ENCODE measurements at places on chromosomes 6 and 20.
A peak's percentile ranks its signal among the peaks of the same experiment; 100 is the strongest.

DNA sequence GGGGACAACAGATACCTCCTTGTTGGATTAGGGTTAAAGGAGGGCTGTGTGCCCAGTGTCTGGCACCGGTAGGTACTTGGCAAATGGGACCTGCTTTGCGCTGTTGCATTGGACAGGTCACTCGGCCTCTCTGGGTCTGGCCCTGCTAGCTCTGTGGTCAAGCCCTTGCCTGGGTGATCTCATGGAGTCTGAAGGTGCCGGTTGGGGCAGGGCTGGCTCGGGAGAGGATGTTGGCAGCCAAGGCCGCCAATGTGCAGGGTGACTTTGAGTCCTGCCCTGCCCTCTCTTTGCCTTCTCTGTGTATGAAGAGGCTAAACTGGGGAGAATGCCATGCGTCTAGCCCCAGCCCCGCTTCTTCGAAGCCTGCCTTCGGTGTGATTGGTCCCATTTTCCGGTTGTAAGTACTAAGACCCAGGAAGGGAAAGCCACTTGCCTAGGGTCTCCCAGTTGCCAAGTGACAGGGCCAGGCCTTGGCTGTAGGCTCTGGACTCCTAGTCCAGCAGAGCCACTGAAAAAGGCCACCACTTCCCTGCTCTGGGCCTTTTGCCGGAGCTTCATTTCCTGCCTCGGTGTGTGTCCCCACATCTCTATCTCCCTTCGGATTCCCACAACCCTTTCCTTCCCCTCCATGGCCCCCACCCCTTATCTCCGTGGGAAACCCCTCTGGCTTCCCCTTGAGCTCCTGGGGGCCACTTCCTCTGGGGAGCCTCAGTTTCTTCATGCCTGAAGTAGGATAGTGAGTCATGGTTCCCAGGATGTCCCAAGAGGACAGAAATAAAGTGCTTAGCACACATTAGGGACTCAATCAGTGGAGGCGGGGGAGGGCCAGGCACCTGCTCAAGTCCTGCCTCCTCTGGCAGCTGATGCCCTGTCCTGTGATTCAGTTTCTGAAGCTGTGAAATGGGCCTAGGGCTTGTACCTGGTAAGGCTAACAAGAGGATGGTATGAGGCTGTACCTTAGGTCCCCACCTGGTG, 3.9 kb downstream of the SRC start:
- no peak for DNase-seq

DNA sequence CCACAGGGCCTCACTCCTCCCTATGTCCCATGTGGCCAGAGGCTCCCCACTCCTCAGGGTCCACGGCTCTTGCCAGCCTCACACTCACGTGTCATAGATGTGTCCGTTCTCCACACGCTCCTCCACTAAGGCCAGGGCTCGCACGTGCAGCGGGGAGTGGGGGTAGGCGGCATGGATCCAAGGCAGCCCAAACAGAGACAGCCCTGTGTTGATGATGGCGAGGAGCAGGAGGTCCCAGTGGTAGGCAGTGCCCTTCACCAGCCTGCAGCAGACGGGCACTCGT, 10.3 kb downstream of the SLC4A11 start:
- DNase-seq, result no peak

DNA sequence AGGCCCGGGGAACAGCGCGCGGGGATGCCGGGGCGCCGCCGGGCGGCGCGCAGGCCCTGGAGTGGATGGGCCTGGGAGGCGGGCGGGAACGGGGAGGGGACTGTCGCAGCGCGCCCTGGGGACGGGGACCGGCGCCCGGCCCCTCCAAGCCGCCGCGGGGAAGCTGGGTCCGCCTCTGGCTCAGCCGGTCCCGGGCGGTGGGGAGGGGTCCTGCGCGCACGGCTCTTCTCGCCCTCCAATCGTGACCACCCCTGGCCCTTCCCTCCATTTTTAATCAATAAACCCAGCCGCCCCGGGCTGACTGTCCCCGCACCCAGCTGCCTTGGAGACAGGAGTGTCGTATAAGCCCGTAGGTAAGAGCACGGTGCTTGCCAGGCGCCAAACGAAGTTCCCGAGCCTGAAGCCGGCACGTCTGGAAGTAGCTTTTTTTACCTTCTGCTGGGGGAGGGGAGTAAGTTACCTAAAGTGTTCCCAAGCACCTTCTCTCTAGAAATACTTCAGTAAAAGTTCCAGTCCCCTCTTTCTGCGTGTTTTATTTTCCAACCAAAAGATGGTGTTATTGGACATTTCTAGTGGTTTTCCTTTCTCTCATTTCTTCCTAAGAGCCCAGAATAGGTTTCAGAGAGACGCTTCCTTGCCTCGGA, 780 bp upstream of the TAF4 start:
- peak; percentile 65 for DNase-seq

- no peak for DNase-seq
Observed at GRCh38 chr6:7544597-7544996, 3.1 kb downstream of the DSP start.

GRCh38 chr6:107845777-107846176, 21.7 kb upstream of the SCML4 start:
- DNase-seq, result no peak

- peak; percentile 54 for DNase-seq
Observed at GRCh38 chr20:3751675-3752385, 15.7 kb downstream of the ADISSP start.

DNA sequence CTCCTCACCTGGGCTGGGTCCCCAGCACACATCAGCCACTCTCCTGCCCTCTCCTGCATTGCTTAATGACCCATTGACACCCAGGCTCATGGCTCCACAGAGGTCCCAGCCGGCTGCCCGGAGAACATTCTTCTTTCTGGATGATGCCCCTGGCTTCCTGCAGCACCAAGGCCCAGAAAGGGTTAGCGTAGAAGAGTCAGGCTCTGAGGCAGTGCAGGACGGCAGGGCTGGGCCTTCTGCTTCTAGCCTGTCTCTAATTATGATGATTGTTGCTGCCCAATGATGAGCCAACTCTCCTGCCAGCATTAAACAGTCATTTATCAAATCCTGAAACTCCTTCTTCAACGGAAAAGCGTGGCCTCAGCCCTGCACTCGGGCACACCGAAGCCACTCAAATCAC, 66.4 kb downstream of the ZNF217 start:
- DNase-seq, result no peak

GRCh38 chr6:151326116-151326825, 65.1 kb downstream of the ZBTB2 start:
- DNase-seq, result no peak

- DNase-seq, result no peak
Observed at GRCh38 chr6:22132656-22133055, 164.2 kb downstream of the PRL start.

DNA sequence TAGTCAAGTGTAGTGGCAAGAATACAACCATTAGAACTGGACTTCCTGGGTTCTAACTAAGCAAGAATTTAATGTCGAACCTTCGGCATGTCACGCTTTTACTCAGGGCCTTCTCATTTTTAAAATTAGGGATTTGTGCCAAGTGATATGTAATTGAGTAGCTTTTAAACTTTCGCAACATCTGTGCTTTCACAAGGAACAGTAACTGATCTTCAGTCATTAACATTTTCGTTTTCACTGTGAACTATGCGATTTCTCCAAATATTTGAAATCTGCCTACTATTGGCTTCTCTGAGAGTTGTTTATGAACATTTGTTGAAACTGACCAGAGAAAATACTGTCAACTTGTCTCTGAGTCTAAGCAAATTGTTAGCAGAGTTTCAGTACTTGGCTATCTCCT, 27.6 kb downstream of the GRM1 start:
- DNase-seq, result no peak

DNA sequence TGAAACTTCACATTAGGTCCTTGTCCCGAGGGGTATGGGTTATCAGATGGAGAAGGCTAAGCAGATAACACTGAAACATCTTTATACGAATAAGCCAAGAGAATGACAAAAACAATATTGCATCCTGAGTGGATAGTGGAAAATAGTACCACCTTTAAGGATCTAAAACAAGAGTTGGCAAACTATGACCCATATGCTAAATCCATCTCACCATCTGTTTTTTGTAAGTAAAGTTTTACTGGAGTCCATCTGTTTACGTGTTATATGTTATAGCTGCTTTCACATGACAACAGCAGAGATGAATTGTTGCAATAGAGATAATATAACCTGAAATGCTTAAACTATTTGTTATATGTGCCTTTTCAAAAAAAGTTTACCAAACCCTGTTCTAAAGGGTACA, 76.1 kb upstream of the TRDN start:
- no peak for DNase-seq

DNA sequence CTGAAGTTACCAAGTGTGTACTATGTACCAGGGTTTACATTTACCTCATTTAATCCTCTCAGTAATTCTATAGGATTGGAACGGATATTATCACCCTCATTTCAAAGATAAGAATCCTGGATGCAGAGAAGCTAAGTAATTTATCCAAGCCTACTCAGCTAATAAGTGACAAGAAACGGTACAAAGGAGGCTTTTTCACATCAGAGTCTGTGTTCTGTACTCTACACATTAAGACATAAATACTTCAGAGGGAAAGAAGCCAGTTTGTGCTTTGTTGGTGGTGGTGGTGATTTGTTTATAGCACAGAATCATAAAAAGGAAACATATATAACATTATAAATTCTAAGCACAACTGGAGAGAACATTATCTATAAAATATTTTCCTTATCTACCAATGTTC, 88.3 kb upstream of the HMGCLL1 start:
- DNase-seq, result no peak

DNA sequence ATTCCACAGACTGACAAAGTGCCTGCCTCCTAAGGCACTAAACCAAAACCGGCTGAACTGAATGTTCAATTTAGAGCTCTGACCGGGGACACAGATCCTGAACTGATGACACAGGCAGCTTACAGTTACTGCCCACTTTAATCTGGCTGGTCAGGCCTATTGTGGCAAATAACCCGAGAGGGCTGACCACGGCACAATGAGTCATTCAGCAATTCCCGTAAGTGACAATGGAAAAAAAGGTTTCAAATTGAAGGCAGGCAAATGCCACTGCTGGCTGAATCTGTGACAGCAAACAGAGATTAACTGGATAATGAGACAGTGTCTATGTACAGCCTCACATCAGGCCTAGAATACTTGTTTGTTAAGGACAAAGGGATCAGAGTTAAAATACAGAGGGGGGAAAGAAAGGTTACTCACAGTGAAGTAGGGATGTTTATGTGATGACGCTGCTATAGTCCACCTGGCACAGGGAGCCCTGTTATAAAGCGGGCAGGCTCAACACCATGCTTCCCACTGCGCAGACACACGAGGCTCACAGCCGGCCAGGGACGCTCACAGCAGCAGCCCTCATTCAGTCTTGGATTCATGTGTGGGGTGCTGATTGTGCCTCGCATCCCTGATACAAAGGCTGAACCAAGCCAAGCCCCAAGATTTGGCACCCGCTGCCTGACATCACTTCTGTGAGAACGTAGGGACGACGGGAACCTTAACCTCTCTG, 54.4 kb downstream of the RTN4IP1 start:
- no peak for DNase-seq
